ENCODE measurements at places on chromosomes 2 and 18.

GRCh38 chr2:2902547-2903281 lies 474.9 kb downstream of the EIPR1 start:
- DNase-seq = no peak

DNA sequence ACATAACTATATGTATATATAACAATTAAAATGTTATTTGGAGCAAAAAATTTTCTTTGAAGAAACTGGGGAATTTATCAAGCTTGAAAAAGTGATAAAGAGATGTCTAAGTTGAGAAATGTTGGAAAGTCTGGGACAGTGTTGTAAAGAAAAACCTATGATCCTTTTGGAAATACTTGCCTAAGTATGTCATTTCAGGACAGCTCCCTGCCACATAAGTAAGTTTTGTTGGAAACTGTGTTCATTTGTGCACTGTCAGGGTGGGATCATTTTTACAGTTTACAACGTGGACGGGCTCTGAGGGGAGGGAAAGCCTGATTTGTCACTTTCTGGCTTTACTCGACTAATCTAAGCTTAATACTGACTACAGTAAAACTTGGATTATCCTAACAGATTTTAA lies 10.4 kb upstream of the COL3A1 start:
- DNase-seq = no peak

DNA sequence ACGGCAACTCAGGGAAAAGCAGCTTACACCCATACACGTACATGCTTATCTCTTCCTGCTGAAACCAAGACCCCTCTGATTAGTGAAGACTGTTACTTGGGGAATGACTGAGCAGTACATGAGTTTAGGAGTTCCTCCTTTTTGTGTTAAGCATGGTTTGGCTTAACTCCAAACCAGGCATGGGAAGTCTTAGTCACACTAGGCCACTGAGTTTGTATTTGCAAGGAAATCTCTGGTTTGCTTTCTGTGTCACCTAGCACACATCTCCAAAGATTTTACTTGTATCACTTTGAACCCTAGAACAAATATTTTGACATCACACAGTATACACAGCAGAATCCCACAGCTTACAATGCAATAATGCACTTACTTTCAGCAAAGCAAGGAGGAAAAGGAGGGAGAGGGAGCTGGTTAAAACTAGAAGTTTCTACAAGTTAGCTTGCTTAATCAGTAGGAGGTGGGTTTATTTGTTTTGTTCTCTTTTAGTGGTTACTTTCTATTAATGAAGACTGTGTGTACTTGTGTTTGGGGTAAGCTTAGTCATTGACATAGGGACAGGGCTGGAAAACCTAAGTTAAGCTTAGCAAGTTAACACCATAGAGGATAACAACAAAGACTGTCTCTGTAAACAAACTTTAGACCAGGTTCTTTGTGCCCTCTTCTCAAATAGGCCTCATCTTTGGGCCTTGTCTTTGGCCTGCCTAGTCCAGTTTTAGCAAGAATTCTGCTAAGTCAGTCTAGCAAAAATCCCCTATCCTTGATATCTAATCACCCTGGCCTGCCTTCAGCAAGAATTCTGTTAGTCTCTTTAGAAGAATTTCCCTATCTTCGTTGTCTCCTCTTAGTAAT lies 219.4 kb downstream of the MREG start:
- no peak for DNase-seq

DNA sequence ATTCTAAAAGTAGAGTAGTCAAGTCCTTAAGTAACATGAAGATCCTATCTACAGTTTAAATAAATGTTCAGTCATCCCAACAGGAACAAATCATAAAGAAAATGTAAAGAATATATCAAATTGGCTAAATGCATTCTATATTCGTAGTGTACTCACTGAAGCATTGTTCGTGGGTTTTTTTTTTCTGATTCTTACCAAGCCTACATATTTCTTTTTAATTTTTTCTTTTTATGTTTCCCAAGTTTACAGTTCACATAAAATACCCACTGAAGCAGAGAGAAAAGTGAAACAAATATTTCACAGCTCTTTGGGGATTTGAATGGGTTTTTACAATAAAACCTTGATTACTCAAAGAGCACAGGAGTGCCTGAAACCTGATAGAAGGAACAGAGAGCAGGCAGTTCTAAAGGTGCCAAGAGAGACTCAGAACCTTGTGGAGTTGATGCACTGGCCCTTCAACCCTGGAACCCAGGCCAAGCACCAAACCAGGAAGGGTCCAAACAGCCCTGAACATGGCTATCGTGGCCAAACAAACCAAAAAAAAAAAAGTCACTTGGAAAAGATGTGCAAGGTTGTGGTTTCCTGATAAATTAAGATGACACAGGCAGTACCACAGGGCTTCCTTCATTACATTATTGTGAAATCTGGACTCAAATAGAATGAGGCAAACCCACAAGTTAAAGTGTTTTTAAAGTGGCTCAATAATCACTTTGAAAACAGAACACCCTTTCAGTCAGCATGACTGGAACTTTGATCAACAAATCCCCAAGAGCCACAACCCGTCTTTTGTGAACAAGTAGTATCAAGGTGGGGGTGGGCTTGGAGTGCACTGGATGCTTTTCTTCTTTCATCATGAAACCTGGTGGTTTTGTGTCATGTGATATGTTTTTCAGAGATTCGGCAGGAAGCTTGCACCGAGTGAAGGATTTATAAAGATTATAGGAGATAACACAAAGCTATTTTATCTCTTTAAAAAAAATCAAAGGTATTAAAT lies 245.0 kb upstream of the FN1 start:
- DNase-seq = no peak

DNA sequence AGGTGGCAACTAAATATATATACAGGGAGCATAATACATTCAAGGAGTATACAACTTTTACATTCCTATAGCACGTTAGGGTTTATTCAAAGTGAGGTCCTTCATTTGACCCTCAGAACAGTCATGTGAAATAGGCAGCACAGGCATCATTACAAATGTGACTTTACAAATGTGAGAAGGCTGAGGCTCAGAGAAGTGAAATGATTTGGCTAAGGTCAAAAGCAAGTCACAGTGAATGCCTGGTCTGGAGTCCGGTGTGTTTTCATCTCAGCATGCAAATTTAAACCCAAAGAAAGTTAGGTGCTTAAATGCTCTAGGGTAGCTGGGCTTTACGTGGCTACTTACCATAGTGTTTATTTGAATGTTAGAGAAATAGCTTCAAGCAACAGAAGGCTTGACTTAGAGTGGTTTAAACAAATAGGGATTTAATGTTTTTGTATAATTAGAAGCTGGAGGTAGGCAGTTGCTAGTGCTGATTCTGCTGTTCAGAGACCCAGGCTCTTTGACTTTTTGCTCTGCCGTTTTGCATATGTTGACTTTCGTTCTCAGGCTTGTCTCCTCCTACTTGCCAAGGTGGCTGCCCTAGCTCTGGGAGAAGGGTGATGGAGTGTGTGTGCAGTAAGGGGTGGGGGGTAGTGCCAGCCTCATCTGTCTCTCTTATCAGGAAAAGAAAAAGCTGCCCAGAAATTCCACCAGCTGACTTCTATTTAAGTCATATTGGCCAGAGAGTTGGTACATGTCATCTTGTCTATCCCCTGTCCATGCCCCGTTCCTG lies 89.2 kb downstream of the PLCL1 start:
- DNase-seq = peak; percentile 27

Data from left cardiac atrium (tissue), 4 donors.